ENCODE measurements at places on chromosomes 6 and 20. TPM values are rescaled to one million over a fixed set of nuclear protein-coding genes. Genes with fewer than 3 reads are reported as not detected.

Gene TFAP2A
- total RNA-seq: 29.4 TPM

Gene SNX14
- total RNA-seq: 65.4 TPM

GRCh38 chr6:107668743-107669474 lies 155.2 kb downstream of the SCML4 start:
- DNase-seq: no peak

DNA sequence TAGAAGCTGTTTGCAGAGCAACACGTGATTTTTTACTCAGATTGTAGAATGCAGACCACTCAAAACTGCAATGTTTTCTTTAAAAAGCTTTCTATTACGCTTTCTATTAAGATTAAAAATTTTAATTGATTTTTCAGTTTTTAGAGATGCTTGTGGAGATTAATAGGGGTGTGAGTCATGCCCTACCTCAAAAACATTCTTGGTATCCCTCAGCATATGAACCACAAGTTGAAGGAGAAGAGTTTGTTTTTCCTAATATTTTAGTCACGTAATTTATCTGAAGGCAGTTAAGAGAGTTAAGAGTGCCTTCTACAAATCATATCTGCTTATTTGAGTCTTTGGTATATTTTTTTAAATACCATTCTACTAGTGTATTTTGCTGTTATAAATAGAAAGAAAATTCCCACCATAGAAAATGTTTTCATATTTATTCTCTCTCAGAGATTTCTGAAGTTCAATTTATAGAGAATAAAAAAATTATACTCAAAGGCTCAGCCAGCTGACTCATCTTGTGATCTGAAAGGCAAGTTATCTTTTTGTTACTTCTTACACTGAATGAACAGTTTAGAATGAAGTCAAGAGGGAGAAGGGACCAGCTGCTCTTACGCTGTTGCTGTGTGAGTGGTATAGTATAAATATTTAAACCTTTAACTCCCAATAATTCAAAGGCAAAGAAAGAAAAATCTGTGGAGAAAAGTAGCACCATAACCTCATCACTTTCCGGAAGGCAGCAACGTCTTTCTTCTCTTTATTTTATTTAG lies 7.6 kb downstream of the RIPOR2 start:
- peak; percentile 41 for DNase-seq

Gene SLCO4A1
- 162 TPM for total RNA-seq

- DNase-seq: peak; percentile 82
Observed at GRCh38 chr6:116371120-116371917, 572 bp downstream of the DSE start.

Gene BANF2
- total RNA-seq: not detected

GRCh38 chr6:145823328-145823944 lies 8.8 kb upstream of the FBXO30 start:
- DNase-seq: no peak

DNA sequence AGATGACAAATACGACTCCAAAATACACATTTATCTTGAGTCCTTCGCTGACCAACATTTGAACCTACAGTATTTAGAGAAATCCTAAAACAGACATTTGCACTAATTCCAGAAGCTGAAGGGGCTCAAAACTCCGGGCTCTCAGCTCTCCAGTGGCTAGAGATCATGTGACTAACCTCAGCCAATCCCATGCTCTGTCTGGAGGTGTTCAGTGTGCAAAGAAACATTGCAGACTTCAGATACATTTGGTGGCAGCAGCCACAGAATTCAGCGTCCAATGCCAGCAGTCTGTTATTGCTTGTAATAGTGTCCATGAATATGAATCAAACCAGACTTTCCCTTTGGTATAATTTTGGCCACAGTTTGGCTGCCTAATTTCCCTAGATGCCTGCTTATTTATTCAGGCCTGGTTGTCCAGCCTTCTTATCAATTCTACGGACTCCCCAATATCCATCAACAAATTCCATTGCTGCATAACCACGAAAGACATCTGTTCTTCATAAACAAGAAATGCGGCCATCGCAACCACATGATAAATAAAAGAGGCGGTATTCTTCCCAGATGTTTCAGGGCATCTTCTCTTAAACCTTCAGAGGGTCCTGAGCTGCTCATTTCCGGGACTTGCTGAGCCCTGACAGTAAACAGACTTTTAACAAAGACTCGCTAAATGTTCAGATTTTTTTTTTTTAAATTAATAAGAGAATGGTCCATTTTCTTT lies 14.5 kb upstream of the CYP24A1 start:
- DNase-seq: no peak

GRCh38 chr20:3479759-3480615 lies 9.2 kb downstream of the ATRN start:
- DNase-seq: no peak

DNA sequence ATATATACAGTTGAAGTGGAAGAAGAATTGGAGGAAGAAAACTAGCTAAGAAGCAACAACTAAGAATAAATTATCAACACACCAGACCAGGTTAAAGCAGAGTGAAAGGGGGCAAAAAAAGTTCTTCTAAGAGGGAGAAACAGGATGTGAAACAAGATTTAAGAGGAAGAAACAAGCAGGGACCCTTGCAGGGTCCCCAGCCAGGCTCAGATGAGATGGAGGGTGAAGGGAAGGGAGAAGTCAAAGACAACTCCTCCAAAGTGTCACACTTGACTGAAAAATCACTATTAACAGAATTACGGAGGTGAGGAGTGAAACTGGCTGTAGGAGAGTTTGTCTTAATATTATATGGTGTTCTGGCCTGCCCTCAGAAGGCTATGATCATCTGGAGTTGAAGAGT lies 65.4 kb downstream of the MTFR2 start:
- DNase-seq: no peak

DNA sequence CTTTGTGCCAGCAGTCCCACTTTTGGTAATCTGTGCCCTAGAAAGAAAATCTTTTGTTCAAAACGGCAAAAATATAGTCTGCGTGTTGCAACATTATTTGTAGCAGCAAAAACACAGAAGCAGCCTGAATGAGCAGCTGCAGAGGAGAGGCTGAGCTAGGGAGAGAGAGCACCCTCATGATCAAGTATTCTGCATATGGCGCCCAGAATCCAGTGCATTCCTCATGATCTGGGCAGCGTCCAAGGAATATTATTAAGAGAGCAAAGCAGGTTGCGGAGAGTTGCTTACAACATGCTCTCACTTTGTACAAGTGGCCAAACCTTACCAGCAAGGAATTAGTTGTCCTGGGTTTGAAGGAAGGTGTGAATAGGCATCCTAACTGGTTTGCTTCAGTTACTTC lies 25.9 kb downstream of the KIZ start:
- no peak for DNase-seq

DNA sequence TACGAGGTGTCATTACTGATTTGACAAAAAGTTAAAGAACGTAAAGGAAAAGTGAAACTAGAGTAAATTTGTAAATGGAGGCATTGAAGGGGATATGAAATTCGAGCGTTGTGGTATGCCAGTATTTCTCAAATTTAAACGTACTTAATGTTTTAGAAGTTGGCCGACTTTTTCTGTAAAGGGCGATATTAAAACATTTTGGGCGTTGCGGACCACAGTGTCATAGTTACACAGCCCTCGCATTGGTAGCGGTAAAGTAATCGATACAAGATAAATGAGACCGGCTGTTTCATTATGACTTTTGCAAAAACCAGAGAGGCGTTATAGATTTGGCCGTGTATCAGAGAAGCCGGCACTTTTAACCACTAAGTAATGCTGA lies 39.6 kb downstream of the OR2B2 start:
- DNase-seq: no peak

DNA sequence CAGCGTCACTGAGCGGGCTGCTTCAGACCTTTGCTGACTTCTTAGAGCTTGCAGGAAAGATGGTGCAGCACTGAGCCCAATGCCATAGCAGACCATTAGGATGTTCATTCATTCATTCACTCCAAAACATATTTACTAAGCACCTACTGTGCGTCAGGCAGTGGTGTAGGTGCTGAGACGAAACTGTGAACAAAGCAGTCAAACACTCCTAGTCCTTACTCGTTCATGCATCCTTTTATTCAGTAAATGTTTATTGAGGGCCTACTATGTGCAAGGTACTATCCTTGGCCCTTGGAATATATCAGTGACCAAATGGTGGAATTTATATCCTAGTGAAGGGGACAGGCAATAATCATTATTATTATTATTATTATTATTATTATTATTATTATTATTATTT lies 76.6 kb downstream of the TOX2 start:
- no peak for DNase-seq

DNA sequence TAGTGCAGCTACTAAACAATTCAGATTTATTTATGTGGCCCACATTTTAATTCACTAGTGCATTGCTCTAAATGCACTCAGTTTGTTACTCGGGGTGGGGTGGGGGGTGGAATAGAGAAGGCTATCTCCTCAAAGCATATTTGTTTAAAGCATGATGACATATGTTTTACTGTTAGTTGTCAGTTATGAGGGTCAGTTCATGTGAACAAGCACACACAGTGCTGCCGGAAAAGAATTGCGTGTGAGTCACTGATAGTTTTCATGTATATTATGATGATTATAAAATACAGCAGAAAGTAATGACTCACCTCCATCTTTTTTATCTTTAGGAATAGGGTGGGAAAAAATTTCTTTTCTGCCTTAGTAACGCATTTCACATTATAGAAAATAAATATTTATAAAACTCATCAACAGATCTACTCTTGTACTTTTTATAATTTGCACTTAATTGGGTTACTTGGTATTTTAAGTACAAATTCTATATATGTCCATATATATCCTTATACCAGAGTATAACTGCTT lies 42.2 kb upstream of the STXBP5 start:
- DNase-seq: peak; percentile 89

Gene MYB
- total RNA-seq: 4.4 TPM

Gene PACRG
- total RNA-seq: not detected

DNA sequence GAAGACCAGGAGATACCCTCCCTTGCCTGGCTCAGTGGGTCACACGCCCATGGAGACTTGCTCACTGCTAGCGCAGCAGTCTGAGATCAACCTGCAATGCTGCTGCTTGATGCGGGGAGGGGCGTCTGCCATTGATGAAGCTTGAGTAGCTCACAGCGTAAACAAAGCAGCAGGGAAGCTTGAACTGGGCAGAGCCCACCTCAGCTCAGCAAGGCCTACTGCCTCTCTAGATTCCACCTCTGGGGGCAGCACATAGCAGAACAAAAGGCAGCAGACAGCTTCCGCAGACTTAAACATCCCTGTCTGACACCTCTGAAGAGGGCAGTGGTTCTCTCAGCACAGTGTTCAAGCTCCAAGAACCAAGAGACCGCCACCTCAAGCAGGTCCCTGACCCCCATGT lies 271.3 kb downstream of the ESR1 start:
- no peak for DNase-seq

Gene IPCEF1
- 0.29 TPM for total RNA-seq

GRCh38 chr6:139325125-139325524 lies 33.3 kb upstream of the TXLNB start:
- no peak for DNase-seq

GRCh38 chr20:34582221-34582620 lies 23.7 kb downstream of the MAP1LC3A start:
- DNase-seq: no peak

Gene GNRH2
- not detected for total RNA-seq

GRCh38 chr20:57821935-57822334 lies 112.1 kb upstream of the PMEPA1 start:
- no peak for DNase-seq

DNA sequence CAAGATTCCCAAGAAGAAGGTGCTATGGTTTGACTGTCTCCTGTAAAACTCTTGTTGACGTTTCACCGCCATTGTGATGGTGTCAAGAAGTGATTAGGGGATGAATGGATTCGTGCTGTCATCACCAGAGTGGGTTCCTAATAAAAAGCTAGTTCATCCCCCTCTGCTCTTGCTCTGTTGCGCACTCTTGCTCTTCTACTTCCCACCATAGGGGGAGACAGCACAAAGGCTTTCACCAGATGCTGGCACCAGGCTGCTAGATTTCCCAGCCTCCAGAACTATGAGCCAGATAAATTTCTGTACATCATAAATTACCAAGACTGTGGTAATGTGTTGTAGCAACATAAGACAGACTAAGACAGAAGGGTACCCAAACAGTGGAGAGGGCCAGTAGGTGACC lies 21.6 kb upstream of the CCDC28A start:
- no peak for DNase-seq

Gene GABRR1
- total RNA-seq: not detected

DNA sequence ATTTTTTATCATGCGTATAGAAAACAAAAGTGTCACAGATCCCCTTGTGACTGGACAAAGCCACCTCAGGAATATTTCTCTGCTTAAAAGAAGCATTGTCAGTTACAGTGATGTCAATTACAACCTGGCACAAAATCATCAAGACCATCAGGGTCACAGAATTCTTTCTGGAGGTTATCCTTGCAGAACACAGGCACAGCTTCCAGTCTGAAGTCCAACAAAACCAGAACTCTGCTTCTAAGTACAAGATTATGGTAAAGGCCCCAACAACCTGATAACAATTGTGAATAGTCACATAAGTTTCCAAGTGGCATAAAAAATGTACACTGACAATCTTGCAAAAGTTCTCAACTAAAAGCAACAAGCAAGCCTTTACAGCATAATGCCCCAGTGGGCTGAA lies 21.0 kb downstream of the PLAGL2 start:
- no peak for DNase-seq

DNA sequence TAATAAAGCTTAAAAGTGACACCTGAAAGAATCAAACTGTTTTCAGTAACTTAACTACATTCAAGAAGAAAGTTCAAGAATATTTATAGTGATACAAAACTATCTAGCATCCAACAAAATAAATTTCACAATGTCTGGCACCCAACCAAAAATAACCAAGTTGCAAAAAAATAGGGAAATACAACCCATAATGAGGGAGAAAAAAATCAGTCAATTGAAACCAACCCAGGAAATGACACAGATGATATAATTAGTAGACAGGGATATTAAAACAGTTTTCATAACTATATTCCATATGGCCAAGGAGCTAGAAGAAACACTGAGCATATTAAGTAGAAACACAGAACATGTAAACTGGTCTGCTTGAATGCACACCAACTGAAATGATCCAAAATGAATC lies 120.2 kb upstream of the BEND3 start:
- no peak for DNase-seq

Gene ENPP1
- total RNA-seq: 5.1 TPM

Gene ACTL10
- total RNA-seq: 2.8 TPM

DNA sequence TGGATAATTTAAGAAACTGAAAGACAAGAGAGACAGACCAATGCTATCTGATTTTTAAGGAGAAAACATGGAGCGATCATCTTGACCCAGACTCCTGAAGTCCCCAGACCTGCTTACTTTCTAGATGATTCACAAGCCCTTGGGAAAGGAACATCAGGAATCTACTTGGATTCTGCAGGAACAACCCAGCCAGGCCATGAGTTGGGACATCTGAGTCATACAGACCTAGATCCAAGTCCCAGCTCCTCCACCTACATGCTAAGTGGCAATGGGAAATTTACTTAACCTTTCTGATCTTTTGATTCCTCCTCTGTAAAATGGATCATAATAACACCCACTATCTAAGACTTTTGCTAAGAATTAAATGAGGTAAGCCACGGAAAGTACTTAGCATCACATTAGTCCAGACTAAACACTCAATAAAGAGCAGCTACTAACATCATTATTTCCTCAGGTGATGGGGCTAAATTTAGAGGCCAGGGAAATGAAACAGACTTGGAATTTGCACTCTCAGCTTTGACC lies 61.0 kb upstream of the MAFB start:
- no peak for DNase-seq

Data from PC-3 (cell line).